ENCODE measurements at places on chromosomes 1 and 21.

GRCh38 chr1:55825461-55825860 is 610.3 kb upstream of the USP24 start:
- no peak for DNase-seq

DNA sequence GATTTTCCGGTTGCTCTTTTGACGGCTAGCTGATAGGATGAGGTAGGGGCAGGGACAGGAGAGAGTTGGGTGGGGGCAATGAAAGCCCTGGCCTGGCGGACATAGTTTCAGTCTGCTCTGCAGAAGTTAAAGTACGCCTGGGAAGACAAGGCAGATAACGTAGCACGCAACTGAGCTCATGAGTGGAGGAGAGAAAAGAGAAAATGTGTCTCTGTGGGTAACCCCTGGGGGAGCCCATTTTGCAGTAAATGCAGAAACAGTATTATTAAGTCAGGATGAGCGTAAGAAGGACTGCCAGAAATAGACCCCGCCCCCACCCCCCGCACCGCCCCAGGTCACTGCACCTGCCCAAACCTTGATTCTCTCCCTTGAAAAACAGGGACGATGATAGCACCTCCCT is 51.7 kb upstream of the TARBP1 start:
- DNase-seq = no peak

DNA sequence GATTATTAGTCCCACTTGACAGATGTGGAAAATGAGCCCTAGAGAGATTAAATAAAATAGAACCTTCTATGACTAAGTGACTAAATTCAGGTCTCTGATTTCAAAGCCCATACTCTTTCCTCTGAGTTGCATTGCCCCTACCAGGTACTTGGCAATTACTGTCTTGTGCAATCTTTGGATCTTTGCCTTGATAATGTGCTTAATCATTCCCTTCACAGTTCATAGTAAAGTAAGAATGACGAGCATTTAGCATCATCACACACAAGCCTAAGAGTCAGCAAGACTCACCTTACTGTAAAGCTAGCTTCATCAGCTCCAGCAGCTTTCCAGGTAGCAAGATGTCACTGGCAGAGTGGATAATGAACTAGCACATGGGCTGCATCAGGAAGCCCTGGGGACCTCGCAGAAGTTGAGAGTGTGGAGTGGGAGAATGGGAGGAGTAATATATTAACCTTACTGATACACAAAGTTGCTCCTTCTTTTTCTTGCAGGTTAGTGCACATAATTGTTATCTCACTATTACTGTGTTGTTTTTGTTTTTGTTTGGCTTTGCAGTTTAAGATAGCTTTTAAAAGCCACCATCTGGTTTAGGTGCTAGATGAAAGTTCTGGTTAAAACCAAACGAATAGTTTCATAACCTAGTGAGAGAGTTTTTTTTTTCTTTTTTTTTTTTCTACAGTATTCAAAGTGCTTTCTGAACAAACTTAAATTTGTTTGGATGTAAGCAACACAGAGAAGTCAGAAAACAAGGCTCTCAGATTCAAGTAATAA is 71.8 kb downstream of the PBX1 start:
- DNase-seq = no peak

- DNase-seq = no peak
Observed at GRCh38 chr1:158833264-158833663, 2.1 kb downstream of the MNDA start.

DNA sequence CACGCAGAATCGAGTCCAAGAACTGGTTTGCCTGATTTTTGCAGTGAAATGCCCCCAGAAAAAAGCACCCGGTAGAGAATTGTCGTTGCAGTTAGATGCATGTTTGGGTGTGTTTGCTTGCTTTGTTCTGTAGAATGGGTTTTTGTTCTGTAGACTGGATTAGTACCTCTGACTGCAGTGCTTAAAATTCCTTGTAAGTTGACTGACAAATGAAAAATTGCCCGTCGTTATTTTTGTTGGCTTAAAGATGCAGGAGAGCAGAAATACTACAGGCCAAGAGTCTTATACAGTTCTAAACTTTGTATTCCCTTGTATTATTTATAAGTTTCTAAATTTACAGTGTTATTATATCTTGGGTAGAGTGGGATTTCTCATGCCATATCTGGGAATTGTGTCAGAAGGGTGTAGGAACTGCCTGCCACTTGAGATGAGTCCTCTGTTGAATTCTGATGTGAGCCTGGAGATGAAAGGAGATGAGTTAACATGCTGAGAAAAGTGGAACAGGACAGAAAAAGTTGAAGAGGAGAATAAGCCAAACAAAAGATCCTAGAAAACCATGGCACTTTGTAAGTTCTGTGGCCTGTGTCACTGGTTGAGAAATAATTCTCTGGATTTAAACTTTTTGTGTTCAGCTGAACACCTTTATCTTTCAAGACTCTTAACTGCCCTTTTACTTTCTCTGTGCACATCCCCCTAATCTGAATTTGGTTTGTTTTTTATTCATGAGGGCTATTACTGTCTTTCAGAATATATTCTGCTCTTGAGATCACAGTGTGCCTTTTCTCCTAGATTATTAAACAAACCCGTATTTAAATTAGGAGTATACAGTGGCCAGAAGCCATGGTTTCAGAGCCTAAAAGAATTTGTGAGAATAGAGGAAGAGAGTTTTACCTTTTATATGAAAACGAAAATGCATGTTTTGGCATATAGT is 1.4 kb downstream of the DESI2 start:
- DNase-seq = no peak

DNA sequence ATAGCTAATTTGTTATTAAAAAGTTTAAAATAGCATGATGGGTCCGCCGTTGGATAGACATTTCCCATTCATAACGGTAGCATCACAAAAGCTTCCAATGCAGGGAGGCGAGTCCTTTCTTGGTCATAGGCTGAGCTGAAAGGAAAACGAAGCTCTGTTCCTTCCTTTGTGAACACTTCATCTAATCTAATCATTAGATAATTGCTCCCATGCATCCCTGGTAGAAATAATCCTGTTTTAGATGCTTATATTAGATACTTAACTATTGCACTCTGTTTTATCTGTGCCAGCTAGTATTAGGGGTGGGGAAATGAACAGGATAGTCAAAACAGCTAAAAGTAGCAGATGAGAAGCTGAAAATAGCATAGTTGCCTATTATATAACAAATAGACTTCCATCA is 215.0 kb downstream of the SLC35F3 start:
- DNase-seq = no peak

GRCh38 chr1:84603223-84603622 is 29.0 kb upstream of the CTBS start:
- DNase-seq = no peak

DNA sequence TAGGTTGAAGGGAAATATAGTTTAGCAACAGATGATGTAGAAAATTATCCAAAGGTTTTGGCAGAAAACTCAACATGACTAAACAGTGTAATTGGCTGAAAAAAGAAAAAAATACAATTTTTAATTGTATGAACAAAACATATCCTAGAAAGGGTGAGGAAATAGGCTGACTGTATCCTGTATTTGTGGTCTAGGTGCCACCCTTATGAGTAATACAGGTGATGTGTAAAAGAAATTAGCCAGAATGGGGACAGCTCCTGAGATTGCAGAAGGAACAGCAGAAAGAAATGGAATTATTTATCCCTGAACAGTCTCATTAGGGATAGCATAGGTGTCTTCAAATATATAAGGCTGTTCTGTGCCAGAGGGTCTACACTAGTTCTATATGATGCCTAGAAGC is 24.6 kb downstream of the DNASE2B start:
- no peak for DNase-seq

DNA sequence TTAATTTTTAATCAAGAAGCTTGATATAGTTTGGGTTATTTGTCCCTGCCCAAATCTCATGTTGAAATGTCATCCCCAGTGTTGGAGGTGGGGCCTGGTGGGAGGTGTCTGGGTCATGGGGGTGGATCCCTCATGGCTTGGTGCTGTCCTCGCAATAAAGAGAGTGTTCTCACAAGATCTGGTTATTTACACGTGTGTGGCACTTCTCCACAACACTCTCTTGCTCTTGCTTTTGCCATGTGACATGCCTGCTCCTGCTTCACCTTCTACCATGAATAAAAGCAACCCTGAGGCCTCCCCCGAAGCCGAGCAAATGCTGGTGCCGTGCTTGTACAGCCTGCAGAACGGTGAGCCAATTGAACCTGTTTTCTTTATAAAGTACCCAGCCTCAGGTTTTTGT is 2.6 kb upstream of the CNIH3 start:
- no peak for DNase-seq

GRCh38 chr1:159920651-159921050 is 4.7 kb downstream of the TAGLN2 start:
- no peak for DNase-seq

DNA sequence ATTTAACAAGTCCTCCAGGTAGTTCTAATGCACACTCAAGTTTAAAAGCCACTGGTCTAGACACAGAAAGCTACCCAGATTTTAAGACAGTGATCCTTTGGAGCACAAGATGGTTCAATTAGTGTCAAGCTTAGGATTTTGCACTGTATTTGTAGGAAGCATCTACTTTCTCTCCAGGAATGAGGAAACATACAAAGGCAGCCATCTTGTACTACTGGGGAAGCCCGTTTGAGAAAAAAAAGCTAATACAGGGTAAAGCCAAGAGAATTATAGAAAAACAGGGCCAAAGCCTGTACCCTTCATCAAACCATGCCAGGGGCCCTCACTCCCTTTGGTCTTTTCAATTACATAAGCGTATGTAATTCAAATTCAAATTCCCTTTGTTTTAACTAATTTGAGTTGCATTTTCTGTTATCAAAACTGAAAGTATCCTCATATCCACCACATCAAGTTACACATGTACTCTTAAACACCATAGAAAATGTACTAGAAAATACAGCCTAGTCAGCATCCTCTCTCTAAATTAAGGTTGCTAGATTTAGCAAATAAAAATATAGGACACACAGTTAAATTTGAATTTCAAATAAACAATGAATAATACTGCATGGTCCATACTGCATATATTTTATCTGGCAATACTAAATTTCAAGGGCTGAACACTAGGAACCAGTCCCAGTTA is 17.4 kb downstream of the PIK3R3 start:
- no peak for DNase-seq

GRCh38 chr1:104468282-104468681 is 718.6 kb downstream of the AMY1C start:
- DNase-seq = no peak

GRCh38 chr1:193115629-193116227 is 6.1 kb upstream of the CDC73 start:
- DNase-seq = no peak

GRCh38 chr1:157725221-157725577 is 24.6 kb upstream of the FCRL3 start:
- no peak for DNase-seq

DNA sequence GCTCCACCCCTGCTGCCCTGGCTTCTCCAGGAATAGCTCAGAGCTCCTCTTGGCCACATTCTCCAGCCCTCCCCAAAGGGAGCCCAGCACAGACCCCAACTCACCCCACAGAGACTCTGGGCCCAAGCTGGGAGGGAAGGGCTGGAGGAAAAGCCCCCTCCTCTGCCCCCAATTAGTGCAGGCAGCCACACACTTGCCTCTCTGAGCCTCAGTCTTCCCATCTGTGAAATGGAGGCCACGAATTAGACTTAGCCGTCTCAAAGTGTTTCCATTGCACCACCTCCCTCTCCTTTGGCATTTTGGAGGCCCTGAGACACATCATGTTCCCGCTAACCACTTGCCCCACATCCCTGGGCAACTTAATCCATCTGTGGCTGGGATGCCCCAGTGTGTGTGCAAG is 108.0 kb downstream of the PAX7 start:
- no peak for DNase-seq

GRCh38 chr1:228510101-228510802 is 23.1 kb downstream of the RNF187 start:
- no peak for DNase-seq

Data from stimulated activated CD4-positive, alpha-beta T cell treated with anti-CD3 and anti-CD28 coated beads, Interleukin-1b, Interleukin-23, amount 100 ng/mL, for 1 hour (primary cell).